ENCODE measurements at places on chromosomes 11 and 22.

DNA sequence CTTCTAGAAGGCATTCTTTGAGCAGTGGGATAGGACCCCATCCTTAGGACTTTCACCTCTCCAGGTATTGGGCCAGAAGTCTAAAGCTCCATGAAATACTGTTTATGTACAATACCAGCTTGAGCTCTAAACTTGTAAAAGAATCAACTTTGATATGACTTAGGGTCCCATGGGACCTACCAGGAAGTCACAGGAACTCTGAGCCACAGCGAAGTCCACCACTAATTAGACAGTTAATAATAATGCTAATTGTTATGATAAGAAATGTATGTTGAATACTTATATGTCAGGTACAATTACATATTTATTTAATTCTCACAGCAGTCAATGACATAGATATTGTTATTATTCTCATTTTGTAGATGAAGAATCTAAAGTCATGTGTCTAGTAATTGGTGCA lies 35.3 kb downstream of the STIM1 start:
- no peak for DNase-seq

DNA sequence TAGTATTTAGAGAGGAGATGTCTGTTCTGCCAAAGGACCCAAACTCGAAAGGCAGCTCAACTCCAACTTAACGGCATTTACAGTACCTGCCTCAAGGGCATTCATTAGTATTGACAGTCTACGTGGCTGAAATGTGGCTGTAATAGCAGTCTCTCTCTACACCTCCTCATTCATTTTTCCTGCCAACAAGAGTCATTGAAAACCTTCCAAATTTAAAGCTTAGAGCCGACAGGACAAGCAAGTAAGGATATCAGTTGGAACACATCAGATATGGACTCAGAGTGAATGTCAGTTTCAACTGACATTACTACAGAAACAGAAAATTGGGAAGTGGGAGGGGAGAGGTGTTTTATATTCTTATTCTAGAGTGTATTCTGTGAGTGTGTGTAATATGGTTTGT lies 253.1 kb downstream of the CADM1 start:
- no peak for DNase-seq

- no peak for DNase-seq
Observed at GRCh38 chr22:31400023-31400397, 606 bp downstream of the DRG1 start.

DNA sequence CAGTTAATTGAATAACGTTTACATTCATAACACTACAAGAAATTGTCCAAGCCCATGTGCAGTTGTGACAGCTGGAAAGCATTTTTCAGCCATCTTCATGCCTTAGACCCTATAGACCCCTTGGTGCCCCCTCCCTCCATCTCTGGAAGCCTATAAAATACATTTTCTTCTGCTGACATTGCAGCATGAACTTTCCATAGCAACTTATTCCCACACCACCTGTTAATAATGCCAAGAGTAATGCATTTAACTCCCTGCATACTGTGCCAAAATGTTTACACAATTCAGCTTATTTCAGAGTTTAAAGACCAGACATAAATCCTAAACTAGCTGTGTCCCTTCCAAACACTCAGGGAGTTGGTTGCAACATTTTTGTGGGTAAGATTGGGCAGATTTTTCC lies 143.0 kb upstream of the ARHGAP20 start:
- DNase-seq: no peak

- DNase-seq: no peak
Observed at GRCh38 chr22:38406617-38407016, 48.4 kb downstream of the KCNJ4 start.

- DNase-seq: no peak
Observed at GRCh38 chr11:29913352-29913751, 103.5 kb downstream of the KCNA4 start.

- DNase-seq: no peak
Observed at GRCh38 chr11:86117712-86118063, 48.8 kb upstream of the PICALM start.

GRCh38 chr22:24593836-24594568 lies 1.1 kb upstream of the LRRC75B start:
- DNase-seq: no peak

GRCh38 chr11:128854841-128855240 lies 12.3 kb downstream of the KCNJ1 start:
- DNase-seq: no peak

DNA sequence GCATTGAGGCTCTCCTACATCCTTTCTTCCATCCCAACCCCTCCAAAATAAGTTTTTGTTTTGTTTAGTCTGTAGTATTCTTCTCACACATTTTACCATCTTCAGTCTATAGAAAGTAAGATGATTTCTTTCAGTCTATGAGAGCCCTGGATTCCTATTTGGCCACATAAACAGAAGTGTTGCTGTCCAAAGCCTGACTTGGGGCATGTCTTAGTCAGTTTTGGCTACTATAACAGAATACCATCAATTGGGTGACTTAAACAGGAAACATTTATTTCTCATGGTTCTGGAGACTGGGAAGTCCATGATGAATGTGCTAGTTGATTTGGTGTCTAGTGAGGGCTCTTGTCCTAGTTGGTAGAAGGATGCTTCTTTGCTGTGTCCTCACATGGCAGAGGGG lies 146.8 kb upstream of the DDI1 start:
- no peak for DNase-seq

- DNase-seq: no peak
Observed at GRCh38 chr11:71188073-71188472, 64.3 kb downstream of the SHANK2 start.

- DNase-seq: no peak
Observed at GRCh38 chr11:102685754-102686153, 19.8 kb downstream of the MMP27 start.

DNA sequence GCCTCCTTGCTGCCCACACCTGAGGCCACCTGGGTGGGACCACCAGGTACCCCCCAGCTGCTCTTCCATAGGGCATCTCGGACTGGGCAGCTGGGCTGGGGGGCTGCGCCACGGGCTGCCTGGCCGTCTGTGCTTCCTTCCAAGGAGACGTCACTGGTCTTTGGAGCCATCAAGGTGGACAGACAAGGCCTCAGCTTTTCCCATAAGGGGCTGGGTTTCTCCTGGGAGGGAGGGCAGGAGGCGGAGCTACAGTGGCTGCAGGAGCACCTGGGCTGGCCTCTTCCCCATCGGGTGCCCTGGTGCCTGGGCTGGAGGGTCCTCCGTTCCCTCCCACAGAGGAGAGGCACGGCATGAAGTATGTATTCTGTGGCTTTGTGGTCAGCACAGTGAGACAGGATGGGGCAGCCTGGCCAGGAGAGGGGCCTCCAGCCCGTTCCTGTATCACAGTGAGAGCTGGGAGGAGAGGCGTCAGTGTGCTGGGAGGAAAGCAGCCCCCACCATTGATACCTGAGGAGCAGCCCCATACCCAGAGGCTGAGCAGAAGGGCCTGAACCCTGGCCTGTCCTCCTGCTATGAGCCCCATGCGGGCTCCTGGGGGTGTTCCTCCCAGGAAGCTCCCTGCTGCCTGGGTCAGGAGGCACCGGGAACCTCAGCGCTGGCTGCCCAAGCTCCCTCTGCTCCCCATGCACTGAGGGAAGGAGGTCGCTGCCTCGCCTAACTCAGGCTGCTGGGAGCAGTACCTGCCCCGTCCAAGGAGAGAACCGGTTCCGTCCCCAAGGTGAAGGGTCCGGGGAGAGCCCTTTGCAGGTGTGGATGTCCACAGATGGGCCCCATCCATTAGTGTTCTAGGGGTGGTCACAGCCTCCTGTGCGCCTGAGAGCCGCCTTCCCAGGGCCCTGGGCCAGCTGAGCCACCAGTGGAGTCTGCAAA lies 1075.0 kb downstream of the BRD1 start:
- no peak for DNase-seq
